ENCODE measurements at places on chromosomes 12 and 14.
A peak's percentile ranks its signal among the peaks of the same experiment; 100 is the strongest.

DNA sequence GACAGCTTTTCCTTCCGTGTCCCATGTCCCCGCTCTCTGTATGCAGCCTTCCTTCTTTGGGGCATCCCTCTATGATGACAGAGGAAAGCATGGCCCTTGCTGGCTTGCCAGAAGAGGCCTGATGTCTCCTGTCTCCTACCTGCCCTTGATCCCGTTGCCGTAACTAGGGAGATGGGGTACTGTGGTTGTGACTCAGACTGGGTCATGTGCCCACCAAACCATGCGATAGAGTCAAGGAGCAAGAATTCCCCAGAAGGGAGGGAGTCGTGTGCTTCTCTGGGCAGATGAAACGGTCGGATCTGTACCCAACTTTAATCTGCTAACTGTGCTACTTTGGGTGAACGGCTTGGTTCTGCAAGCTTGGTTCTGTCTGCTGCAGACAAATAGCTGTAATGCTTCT is 99.1 kb upstream of the DYNC1H1 start:
- no peak overlapping the region for H3K27ac ChIP-seq
- H3K4me1 ChIP-seq: no peaks in the 10 kb centered on the region
- H3K4me3 ChIP-seq: no peak overlapping the region

GRCh38 chr12:122006186-122006926 is 15.3 kb upstream of the BCL7A start:
- peak; percentile 42 for DNase-seq
- peaks cover 10% of the 10 kb centered on the region for H3K4me1 ChIP-seq
- no peaks in the 10 kb centered on the region for H3K36me3 ChIP-seq
- H3K27ac ChIP-seq: no peak overlapping the region
- no peaks in the 10 kb centered on the region for H3K27me3 ChIP-seq

GRCh38 chr12:54697851-54698250 is 49.7 kb upstream of the DCD start:
- no peak for DNase-seq
- H3K27ac ChIP-seq: no peak overlapping the region
- H3K4me1 ChIP-seq: no peaks in the 10 kb centered on the region
- no peak overlapping the region for H3K4me3 ChIP-seq

GRCh38 chr14:90544566-90544965 is 147.7 kb downstream of the CALM1 start:
- H3K36me3 ChIP-seq: no peaks in the 10 kb centered on the region
- no peaks in the 10 kb centered on the region for H3K27me3 ChIP-seq
- peak; percentile 11 for DNase-seq

- H3K27ac ChIP-seq: peak overlapping the region; percentile 100
- DNase-seq: peak; percentile 15
- H3K4me1 ChIP-seq: peaks cover 8% of the 10 kb centered on the region
- no peaks in the 10 kb centered on the region for H3K36me3 ChIP-seq
Measured at GRCh38 chr14:68797121-68797670, 4.3 kb upstream of the ZFP36L1 start.

GRCh38 chr14:63949696-63950095 is 96.9 kb downstream of the SYNE2 start:
- no peaks in the 10 kb centered on the region for H3K36me3 ChIP-seq
- no peak overlapping the region for H3K27ac ChIP-seq
- DNase-seq: no peak
- no peak overlapping the region for H3K4me3 ChIP-seq
- H3K4me1 ChIP-seq: no peaks in the 10 kb centered on the region
- H3K27me3 ChIP-seq: no peaks in the 10 kb centered on the region

GRCh38 chr12:22306311-22306710 is 28.2 kb downstream of the ST8SIA1 start:
- DNase-seq: no peak
- no peaks in the 10 kb centered on the region for H3K36me3 ChIP-seq
- H3K4me1 ChIP-seq: no peaks in the 10 kb centered on the region
- no peak overlapping the region for H3K27ac ChIP-seq
- H3K27me3 ChIP-seq: no peaks in the 10 kb centered on the region

- no peak overlapping the region for H3K4me3 ChIP-seq
- no peaks in the 10 kb centered on the region for H3K4me1 ChIP-seq
- no peaks in the 10 kb centered on the region for H3K36me3 ChIP-seq
- DNase-seq: no peak
Measured at GRCh38 chr12:89327486-89328094, 24.7 kb downstream of the DUSP6 start.

DNA sequence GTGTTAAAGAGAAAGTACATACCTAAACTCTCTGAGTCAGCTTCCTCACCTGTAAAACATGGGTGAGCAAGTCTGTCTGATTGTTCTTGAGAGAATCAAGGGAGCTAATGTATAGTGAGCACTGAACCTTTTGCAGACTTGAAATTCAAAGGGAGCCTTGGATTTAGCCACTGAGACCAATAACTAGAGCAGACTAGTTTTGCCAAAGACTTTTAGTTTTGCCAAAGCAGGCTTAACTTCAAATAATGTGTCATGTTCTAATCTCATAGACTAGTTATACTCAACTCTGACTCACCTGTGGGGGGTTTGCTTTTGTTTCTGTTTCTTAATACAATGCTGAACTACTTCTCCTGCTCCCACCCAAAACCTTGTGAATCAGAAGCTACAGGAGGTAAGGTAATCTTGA is 123.7 kb downstream of the SLC25A21 start:
- no peak overlapping the region for H3K4me3 ChIP-seq
- H3K36me3 ChIP-seq: no peaks in the 10 kb centered on the region
- no peak for DNase-seq
- H3K27ac ChIP-seq: no peak overlapping the region
- H3K27me3 ChIP-seq: no peaks in the 10 kb centered on the region

DNA sequence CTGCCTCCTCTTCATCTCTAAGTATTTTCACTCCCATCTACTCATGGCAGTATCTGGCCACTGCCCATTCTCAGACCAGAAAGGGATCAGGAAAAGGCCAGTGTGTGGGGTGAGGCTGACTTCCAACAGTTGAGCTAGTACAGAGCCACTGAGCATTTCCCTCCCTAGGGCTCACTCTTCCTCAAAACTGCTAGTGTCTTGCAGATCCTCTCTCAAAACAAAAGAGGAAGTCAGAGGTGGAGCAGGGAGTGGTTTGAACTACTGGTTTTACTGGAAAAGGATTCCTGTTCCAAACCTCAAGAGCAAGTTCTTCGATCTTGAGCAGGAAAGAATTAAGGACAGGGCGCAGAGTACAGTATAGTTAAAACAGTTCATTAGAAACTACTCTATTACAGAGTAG is 11.7 kb upstream of the RNASE10 start:
- H3K27me3 ChIP-seq: no peaks in the 10 kb centered on the region
- H3K36me3 ChIP-seq: no peaks in the 10 kb centered on the region
- H3K4me3 ChIP-seq: no peak overlapping the region

DNA sequence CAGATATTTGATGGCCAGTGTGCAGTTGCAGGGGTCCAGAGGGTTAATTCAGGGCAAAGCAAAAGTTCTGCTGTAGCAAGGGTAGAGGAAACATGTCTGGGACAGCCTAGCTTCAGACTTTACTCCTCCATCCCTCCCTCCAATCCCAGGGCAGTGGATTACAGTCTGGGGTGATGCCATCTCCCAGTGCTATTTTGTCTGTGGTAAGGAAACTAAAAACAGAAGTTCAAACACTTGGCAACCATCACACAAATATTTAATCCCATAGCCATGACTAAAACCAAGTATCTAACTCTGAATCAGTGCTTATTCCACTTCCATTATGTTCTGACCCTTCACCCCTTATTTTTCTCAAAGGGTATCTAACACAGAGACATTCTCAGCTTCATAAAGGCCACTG is 61.8 kb downstream of the PIK3C2G start:
- no peaks in the 10 kb centered on the region for H3K4me1 ChIP-seq
- H3K27ac ChIP-seq: no peak overlapping the region
- H3K4me3 ChIP-seq: no peak overlapping the region
- H3K36me3 ChIP-seq: no peaks in the 10 kb centered on the region

DNA sequence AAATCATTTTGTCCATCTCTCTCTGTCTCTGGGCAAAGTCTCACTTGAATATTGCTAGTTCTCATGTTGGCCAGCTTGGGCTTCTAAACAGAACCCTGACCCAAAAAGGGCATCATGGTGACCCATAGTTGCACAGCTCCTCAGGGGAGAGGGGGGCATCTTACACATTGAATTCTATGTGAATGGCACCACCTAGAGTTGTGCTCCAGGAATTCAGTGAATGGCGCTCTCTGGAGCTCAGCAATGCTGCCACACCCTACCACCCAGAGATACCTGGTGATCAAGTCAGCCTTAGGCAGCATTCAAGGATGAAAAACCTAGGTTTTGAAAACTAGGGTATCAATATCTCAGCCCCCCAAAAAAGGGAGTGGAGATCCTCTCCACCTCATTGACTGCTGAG is 50.6 kb downstream of the SMUG1 start:
- no peaks in the 10 kb centered on the region for H3K27me3 ChIP-seq
- no peak overlapping the region for H3K27ac ChIP-seq
- H3K4me3 ChIP-seq: no peak overlapping the region

DNA sequence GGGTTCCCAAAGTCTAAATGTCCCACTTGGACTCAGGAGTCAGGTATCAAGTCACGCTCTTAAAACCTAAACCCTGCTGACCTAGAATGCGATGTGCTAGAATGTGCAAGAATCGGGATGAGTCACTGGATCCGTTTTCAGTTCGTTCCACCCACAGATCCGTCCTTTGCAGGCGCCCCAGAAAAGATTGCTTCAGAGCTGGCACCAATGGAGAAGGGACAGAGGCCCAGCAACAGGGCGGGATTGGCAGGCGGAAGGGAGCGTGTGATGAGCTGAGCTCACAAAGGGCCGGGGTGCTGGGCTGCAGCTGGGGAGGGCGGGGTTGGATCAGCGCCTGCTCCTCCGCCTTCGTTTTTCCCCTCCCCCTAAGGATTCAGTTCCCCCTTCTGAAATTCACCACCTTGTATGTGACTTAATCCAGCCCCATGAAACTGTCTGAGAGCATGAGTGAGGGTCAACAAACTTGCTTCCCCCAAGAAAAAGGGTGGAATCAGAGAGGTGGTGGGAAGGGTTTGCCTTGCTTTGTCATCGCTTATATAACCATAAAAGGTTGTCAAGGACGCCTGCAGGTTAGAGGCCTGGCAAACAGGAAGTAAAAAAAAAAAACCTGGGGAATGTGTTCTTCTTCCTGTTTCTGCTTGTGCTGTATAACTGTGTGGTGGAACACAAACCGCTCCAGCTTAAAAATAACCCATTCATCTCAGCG is 2.8 kb upstream of the UBC start:
- peak; percentile 95 for DNase-seq
- H3K27ac ChIP-seq: peak overlapping the region; percentile 97
- H3K36me3 ChIP-seq: no peaks in the 10 kb centered on the region

GRCh38 chr12:52591521-52591920 is 9.7 kb downstream of the KRT72 start:
- no peaks in the 10 kb centered on the region for H3K4me1 ChIP-seq
- DNase-seq: no peak
- H3K27ac ChIP-seq: no peak overlapping the region
- H3K4me3 ChIP-seq: no peak overlapping the region

- no peak overlapping the region for H3K4me3 ChIP-seq
- H3K27ac ChIP-seq: no peak overlapping the region
- no peak for DNase-seq
- H3K27me3 ChIP-seq: no peaks in the 10 kb centered on the region
- H3K36me3 ChIP-seq: no peaks in the 10 kb centered on the region
Measured at GRCh38 chr14:20628063-20628854, 13.2 kb downstream of the OR6S1 start.

- H3K36me3 ChIP-seq: no peaks in the 10 kb centered on the region
- H3K4me3 ChIP-seq: no peak overlapping the region
- no peaks in the 10 kb centered on the region for H3K27me3 ChIP-seq
- no peaks in the 10 kb centered on the region for H3K4me1 ChIP-seq
- H3K27ac ChIP-seq: no peak overlapping the region
Measured at GRCh38 chr12:93059925-93060665, 131.0 kb upstream of the EEA1 start.

DNA sequence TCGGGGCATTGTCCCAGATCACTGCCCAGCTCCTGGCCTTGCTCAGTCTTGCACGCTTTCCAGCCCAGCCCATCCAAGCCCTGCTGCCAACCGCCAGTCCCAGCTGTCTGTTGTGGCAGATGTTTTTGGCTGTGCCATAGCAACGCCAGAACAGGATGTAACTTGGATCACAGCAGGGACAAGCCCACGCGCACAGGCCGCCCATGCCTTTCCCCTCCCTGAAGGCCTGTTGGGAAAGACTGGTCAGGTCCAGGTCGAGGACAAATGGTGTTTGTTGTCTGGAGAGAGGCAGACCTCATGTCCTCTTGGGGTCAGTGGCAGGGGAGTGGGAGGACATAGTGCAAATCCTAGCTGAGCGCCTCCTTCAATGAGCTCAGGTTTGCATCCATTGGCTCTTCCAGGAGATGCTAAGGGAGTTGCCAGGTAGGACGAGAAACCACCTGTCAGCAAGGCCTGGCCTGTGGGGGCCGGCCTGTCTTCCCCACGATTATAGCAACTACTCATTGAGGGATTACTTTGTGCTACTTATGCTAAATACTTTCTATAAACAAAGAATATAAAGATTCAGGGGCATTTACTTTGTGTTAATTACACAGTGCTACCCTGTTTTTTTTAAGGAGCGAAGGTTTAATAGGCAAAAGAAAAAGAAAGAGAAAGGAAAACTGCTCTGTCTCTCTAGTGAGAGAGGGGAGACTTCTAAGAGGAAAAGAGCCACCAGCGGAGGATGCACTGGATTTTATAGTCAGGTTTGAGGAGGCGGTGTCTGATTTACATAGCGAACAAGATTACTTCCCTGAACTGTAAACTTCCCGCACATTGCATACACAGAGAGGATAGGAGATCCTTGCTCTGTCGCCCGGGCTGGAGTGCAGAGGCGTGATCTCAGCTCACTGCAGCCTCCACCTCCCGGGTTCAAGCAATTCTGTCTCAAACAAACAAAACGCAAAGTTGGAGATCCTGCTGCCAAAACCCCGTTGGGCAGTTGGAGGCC is 42.8 kb upstream of the CORO1C start:
- no peak overlapping the region for H3K4me3 ChIP-seq
- H3K27me3 ChIP-seq: no peaks in the 10 kb centered on the region
- no peaks in the 10 kb centered on the region for H3K36me3 ChIP-seq
- peak; percentile 87 for DNase-seq
- H3K27ac ChIP-seq: peak overlapping the region; percentile 42

DNA sequence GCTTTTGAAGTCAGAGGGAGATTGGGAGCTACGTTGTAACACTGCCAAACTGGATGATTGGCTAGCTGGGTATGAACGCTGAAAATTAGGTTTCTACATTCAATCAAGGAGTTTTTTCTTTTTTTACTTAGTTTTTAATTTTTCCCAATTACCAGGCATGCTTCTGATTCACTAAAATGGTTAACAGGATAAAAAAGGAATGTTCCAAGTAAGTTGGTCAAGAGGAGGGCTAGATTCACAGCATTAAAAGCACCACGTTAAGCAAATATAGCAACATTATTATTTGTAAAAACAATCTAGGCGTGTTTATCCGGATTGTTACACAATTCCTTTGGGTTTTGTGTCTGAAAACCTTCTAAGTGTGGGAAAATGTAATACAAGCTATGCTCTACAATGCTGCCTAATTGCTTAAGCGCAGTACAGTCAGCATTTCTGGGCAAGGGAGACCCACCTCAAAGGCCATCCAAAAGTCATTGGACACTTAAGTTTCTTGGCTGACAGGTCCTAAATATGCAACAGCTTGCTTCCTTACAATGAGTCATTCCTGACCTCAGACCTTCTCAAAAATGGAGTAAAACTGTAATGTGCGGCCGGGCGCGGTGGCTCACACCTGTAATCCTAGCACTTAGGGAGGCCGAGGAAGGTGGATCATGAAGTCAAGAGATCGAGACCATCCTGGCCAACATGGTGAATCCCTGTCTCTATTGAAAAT is 1.2 kb downstream of the RPLP0 start:
- no peak for DNase-seq
- H3K27me3 ChIP-seq: no peaks in the 10 kb centered on the region
- H3K4me1 ChIP-seq: peaks cover 4% of the 10 kb centered on the region
- H3K27ac ChIP-seq: peak overlapping the region; percentile 91
- peak overlapping the region; percentile 98 for H3K4me3 ChIP-seq
- no peaks in the 10 kb centered on the region for H3K36me3 ChIP-seq

All from Peyer's patch (tissue), 4 donors.